Endothelial cell (in vitro differentiated cells): ENCODE measurements at places on chromosomes 5 and 9.

DNA sequence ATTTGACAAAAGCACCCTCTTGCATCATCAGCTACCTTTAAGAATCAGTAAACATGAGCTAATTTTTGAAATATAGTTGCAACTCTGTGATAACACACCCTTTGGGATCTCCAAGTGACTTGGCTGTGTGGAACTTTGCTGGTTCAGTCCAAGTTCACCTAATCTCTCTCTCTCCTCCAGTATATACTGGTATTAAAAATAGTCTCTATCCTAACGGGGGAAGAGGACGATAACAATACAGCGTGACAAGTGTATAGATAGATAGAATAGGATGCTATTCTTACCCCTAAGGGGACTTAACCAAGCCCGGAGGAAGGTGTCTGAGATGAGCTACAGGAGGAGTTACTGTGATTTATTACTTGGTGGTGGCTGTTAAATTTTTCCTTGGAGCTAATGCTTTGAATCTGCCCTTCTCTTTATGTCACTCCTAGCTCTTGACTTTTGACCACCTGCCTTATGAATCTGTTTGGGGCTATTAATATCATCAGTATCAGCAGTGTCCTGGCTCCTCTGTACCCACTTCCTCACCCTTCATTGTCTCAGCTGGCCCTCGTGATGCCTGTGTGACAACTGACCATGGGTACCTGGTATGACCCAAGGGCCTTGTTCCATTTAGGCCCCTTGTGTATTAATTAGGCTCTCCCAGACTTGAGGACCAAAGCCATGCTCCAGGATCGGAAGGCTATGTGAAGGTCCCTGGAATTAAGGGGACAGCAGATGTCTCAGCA is 223.9 kb downstream of the SREK1 start:
- DNase-seq, result no peak

- no peak for DNase-seq
Measured at GRCh38 chr9:111630182-111630963, 761 bp upstream of the DNAJC25 start.

- no peak for DNase-seq
Measured at GRCh38 chr5:123543438-123543837, 31.5 kb downstream of the CSNK1G3 start.

DNA sequence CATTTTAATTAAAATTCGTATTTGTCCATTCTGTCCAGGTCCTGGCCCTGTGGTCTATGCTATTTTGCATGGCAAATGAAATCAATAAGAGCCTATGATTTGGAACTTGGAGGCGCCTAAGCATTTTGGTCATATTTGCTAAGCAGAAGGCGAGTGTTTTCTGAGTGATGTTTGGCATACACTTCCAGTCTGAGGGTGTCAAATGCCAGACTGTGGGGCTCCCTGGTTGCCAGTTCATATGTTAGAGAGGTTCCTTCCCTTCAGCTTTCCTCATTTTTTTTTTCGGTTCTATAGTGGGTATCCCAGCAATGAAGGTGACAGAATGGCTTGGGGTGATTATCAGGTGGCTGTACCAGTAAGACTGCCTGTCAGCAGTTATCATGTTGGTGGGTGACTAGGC is 1007.8 kb upstream of the WWC1 start:
- DNase-seq, result no peak

- DNase-seq, result no peak
Measured at GRCh38 chr9:37947977-37948376, 44.0 kb upstream of the SLC25A51 start.

DNA sequence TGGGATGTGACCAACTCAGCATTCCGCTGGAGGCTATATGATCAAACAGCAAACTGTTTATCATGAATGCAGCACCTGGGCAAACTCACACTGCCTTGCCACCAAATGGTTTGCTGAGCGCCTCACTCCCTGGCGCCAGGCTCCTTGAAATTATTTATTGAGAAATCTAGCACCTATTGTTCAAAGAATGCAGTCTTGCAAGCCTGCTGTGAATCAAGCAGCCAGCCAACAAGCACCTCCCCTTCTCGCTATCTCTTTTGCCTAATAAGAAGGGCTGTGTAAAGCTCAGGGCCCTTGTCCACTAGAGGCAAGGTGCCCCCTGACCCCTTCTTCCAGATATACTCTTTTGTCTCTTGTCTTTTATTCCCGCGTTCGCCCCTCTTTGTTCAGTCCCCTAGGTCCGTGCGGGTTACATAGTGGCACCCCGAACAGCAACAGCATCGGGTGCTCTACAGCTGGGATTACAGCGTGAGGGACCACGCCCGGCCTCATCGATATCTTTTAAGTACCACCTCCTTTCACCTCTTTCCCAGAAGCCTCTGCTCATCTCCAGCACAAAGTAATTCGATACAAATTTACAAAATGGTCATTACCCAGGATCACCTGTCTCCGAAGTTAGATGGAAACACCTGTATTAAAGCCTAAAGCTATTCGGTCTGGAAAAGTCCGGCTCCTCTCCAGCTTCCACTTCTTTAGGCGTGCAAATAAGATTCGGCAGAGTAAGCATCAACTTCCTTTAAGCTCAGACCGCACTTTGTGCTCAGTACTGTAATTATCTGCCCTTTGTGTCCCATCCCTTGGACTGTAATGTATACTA is 896 bp downstream of the RIGI start:
- DNase-seq, result no peak

GRCh38 chr9:15153961-15154360 is 153.1 kb downstream of the TTC39B start:
- DNase-seq, result no peak

- no peak for DNase-seq
Measured at GRCh38 chr5:10580531-10581423, 16.9 kb downstream of the ANKRD33B start.

DNA sequence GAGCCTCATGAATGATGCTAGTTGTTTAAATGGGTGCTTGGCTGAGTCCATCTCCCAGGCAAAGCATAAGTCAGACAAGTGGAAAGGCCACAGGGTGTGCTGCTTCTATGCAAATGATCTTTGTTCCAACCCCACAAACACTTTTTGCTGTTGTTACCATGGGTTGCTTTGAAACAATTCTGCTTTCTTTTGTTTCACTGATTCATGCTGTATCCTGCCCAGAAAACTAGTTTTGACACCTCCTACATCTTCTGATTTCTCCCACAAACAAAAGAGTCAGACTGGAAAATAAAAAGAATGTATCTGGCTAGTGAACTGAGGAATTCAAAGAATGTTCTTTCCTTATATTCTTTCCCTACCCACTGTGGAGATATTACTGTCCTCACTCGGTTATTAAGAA is 298.6 kb downstream of the DIRAS2 start:
- no peak for DNase-seq

GRCh38 chr5:36985387-36985786 is 108.8 kb downstream of the NIPBL start:
- no peak for DNase-seq

- peak; percentile 17 for DNase-seq
Measured at GRCh38 chr5:98827161-98827560, 53.7 kb downstream of the RGMB start.
